ENCODE measurements at places on chromosomes 7 and 10. TPM values are rescaled to one million over a fixed set of nuclear protein-coding genes. Genes with fewer than 3 reads are reported as not detected.

Gene EGFR
- 55.1 TPM for total RNA-seq

Gene AGK
- 32.8 TPM for total RNA-seq

Gene ARMC3
- total RNA-seq, result 0.61 TPM

Gene GPAM
- 44.4 TPM for total RNA-seq

Gene NUPR2
- not detected for total RNA-seq

Gene ACBD7
- total RNA-seq, result 9.7 TPM

Gene PIP
- total RNA-seq, result not detected

Gene NODAL
- total RNA-seq, result 1.3 TPM

Gene GIMAP6
- total RNA-seq, result not detected

GRCh38 chr7:978049-978346 lies 2.6 kb upstream of the COX19 start:
- no peaks in the 10 kb centered on the region for H3K36me3 ChIP-seq
- no peak overlapping the region for H3K4me3 ChIP-seq
- H3K27ac ChIP-seq, result peak overlapping the region; percentile 88
- peaks cover 65% of the 10 kb centered on the region for H3K4me1 ChIP-seq
- no peaks in the 10 kb centered on the region for H3K27me3 ChIP-seq
- no peak for DNase-seq

DNA sequence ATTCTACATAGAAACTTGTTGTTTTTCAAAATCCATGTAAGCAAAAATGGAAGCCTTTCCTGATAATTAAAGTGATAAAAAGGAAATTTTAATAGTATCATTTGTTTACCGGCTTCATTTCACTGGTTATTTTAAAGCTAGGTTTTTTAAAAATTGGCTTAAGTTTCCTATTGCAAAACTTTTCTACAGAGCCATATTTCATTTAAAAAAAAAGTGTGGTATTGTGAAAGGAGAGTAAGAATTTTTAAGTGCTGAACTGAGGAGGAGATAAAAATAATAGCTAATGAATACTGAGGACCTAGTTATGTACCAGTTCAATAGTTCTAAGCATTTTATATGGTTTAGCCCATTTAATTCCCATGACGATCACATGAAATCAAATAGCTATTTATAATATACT lies 172.2 kb upstream of the COL1A2 start:
- H3K27me3 ChIP-seq, result no peaks in the 10 kb centered on the region
- 0 out of 2 replicates have a peak, but pooled peaks cover 8% of the 10 kb centered on the region for H3K4me1 ChIP-seq
- no peaks in the 10 kb centered on the region for H3K36me3 ChIP-seq
- no peak for DNase-seq
- H3K4me3 ChIP-seq, result no peak overlapping the region
- H3K27ac ChIP-seq, result no peak overlapping the region

GRCh38 chr7:36736899-36737211 lies 12.6 kb upstream of the AOAH start:
- no peak overlapping the region for H3K4me3 ChIP-seq
- no peaks in the 10 kb centered on the region for H3K4me1 ChIP-seq
- H3K36me3 ChIP-seq, result no peaks in the 10 kb centered on the region

DNA sequence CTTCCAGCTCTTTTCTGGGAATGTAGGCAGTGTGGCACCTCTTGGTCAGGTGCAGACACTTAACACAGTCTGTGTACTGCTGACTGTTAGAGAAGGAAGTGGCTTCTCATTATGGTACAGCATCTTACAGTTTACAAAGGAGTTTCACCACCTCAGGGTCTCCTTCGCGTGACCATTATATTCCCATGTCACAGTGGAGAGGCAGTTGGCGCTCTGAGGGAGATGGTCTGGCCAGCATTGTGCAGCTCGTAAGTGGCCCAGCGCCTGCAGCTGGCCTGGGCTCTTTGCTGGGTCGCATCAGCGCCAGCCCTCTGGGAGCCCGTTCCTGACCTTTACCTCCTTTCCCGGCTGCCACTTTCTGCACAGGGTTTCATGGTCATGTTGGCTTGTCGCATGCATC lies 15.4 kb downstream of the TSPAN15 start:
- H3K27ac ChIP-seq, result peak overlapping the region; percentile 49
- no peaks in the 10 kb centered on the region for H3K27me3 ChIP-seq
- DNase-seq, result no peak

- H3K27ac ChIP-seq, result no peak overlapping the region
- DNase-seq, result no peak
- no peak overlapping the region for H3K4me3 ChIP-seq
- H3K36me3 ChIP-seq, result no peaks in the 10 kb centered on the region
These were observed 53.9 kb downstream of the SYPL1 start for GRCh38 chr7:106057962-106058927.

DNA sequence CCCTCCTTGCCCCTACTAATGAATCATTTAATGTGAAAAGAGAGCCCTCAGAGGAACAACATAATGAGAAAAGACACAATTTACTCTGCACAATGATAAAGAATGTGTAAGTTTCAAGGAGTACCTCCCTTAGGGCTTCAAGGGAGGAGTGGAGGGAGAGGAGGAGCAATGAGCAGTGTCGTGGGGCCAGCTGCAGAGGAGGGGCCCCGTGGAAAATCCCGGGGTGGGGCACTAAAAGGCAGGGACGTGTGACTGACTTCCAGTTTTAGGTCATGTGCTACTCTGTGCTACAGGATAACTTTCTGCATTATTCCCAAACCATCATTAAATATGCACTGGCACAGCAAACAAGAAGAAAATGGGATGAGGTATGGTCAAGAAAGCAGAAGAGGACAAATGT lies 108.1 kb downstream of the ANLN start:
- no peak overlapping the region for H3K27ac ChIP-seq
- no peak for DNase-seq

Data from Caco-2 (cell line).